ENCODE measurements at places on chromosomes 4 and X.

DNA sequence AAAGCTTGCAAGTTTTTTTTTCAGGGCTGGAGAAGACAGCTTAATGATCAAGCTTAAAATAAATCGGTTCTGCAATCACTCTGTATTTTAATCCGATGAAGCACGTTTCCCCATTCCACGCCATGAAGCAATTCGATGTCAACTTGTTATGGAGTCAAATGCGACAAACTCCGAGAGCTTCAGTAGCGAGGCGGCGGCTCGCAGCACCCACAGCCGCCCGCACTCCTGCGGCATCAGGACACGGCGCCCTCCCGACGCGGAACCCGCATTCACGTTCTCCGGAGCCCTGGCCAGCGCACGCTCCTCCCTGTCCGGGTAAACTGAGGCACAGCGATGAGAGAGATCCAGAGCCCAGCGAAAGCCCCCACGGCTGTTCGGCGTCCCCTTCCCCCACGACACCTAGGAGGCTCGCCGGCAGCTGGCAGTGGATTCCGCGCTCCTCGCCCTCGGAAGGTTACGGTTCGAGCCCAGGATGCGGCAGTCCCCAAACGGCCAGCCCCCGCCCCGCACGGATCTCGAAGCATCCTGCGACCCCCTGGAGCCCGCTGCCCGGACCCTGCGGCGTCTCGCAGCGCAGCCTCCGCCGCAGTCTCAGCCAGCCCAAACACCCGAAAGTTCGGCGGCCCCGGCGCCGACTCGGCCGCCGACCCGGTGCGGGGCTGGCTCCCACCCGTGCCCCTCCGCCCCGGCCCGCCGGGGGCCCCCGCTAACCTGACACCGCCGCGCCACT is 507 bp downstream of the MFAP3L start:
- no peak for DNase-seq

GRCh38 chr4:87121341-87122065 is 98.9 kb downstream of the KLHL8 start:
- no peak for DNase-seq

GRCh38 chr4:108337923-108338322 is 169.2 kb upstream of the LEF1 start:
- no peak for DNase-seq

- DNase-seq: no peak
Measured at GRCh38 chr4:109994415-109994827, 81.7 kb downstream of the EGF start.

GRCh38 chrX:22585831-22586230 is 313.1 kb downstream of the CBLL2 start:
- no peak for DNase-seq

DNA sequence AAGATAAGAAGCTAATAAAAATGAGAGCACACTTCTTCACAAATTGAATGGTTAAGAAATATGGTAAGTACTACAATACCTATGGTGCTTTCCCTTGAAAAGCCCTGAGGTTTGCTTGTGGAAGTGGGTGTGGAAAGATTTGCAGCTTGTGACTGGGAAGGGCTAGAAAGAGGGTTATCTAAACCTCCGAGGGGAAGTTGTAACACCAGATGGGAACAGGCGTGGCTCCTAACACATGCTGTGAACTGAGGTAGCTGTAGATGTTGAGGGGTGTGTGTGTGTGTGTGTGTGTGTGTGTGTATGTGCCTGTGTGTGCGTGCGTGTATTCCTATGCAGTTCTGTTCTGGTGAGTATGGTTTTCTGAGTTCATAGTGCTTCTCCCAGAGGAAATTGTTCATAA is 21.5 kb downstream of the FRMPD4 start:
- no peak for DNase-seq

GRCh38 chr4:65665771-65666523 is 4.3 kb downstream of the EPHA5 start:
- no peak for DNase-seq

- DNase-seq: no peak
Measured at GRCh38 chrX:46627062-46627461, 53.5 kb downstream of the CHST7 start.

GRCh38 chr4:181601103-181601502 is 642.1 kb upstream of the TENM3 start:
- no peak for DNase-seq

- no peak for DNase-seq
Measured at GRCh38 chr4:158033416-158034120, 139.3 kb downstream of the GASK1B start.

DNA sequence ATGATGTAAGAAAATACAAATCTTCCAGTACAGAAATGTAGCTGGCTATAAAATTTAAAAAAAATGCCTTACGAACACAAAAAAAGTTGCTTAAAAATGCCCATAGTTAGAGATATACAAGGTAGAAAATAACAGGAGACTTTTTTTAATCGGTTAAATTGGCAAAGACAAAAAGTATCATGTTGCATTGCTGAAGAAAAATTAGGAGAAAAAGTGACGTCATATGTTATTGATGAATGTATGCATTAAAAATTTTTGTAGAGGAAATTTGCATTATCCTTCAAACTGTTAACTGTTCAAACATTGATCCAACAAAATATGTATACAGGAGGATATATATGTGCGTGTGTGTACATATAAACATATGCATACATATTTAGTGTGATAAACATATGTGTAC is 1634.4 kb upstream of the PCDH7 start:
- DNase-seq: no peak

DNA sequence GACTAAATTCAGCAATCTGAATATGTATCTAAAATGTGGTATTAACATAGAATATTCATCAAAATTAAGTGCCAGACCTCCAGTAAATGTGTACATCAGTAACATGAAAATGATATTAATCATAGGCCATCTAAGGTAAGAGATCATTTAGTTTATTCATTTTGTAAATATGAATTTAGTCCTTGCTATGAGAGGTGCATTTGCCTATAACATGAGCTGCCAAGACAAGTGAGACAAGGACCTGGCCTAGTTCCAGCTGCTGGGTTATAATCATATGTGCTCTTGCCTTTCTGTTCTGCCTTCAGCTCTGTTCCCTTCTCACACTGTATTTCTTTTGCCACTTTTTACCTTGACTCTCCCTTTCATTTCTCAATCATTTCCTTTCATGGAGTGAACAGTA is 160.0 kb downstream of the STIM2 start:
- no peak for DNase-seq

GRCh38 chrX:41825796-41826195 is 97.6 kb downstream of the CASK start:
- no peak for DNase-seq

DNA sequence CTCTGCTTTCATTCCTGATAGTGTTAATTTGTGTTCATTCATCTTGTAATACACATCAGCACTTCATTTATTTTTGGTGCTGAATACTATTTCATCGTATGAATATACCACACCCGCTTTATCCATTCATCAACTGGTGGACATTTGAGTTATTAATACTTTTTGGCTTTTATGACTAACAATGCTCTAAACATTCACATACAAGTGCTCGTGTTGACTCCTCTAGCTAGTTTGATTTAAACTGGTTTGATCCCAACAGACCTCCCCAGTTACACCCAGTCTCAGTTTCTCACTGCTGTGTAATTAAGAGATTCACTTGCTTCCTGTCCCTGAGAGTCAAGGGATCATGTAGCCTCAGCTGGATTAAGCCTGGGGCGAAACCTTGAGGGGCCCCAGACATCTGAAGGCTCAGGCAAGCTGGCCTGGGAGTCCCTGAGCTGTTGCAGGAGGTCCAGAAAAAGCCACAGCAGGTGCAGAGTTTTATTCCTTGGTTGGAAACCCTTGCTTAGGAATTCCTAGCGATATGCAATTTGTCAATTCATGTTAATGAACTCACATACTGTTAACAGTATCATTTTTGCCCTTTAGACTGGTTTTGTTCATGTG is 52.8 kb upstream of the CLDN24 start:
- no peak for DNase-seq

DNA sequence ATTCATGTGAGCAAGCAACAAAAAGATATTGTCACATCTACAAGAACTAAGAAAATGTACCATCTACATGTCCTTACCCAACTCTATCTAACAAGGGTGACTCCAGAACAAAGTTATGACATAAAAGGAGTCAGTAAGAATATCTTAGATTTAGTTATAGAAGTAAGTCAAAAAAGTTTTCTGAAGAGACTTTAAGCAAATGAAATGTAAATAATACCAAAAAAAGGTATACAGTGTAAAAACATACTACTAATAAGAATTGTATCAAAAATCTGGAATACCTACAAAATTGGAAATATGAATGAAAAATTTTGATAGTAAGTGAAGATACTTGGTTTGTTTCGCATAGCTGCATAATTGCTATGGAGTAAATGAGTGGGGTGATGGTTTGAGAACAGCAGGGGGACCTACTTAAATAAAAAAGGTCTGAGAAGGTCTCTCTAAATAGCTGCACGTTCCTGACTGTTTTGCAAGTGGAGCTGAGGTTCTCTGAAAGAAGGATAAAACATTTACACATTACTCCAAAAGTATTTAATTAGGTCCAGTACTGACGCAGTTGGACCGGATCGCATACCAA is 51.0 kb upstream of the ENPP6 start:
- no peak for DNase-seq

DNA sequence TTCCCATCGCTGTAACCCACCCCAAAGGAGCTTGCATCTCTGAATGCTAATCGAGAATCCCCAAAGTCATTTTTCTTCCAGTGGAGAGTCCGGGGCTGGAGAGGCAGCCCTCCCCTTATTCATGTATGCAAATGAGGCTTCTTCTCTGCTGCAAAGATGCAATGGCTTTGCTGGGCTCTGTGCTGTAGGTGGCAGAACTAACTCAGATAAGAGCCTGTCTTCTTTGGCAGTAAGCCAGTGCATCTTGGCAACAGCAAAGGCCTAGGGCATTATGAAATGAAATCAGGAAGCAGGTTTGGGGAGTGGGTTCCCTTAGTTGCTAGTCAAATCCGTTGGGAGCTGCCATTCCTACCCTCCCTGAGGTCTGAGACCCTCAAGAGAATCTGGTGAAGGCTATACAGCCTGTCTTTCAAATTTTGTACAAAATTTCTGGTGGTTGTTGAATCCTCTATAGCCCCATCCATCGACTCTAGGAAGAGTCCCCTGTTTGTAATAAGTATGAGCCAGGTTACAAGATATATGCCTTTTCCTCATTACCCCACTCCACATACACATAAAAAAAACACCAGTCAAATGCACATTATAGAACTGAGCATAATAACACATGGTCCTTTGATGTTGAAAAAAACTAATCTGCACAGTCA is 290.6 kb upstream of the TAPT1 start:
- DNase-seq: no peak

DNA sequence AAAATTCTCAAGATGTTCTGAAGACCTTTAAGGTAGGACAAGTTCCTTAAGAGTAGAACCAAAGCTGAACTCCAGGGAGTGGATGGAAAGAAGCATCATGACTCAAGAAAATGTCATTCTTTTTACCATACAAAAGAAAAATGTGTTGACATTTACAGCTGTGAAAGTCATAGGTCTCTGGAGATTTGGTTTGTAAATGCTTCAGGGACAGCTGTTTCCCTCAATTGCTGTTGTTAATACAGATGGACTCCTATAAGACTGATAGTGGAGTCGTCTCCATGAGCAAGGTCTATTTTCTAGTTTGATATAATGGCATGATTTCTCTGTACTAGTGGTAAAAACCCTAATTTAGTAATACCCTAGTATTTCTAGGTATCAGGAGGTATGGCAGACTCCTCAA is 101.7 kb downstream of the PHOX2B start:
- no peak for DNase-seq

DNA sequence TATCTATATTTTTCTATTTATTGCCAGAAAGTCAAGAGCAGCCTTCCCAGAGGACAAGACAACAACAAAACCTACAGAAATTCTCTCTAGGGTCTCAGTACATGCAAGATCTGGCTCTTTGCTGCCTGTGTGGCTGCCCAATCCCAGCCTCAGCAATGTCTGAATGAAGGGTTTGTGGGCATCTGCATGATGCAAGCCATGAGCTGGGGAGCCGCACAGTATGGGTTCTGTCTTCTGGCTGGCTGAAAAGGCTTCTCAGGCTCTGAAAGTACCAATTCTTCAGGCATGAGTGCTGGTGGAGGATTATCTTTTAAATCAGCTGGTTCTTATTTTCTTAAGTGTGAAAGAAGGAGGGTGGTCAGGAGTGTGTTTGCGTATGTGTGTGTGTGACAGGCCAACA is 104.6 kb downstream of the PDGFRA start:
- DNase-seq: no peak

GRCh38 chrX:9352694-9353411 is 112.0 kb upstream of the TBL1X start:
- no peak for DNase-seq

DNA sequence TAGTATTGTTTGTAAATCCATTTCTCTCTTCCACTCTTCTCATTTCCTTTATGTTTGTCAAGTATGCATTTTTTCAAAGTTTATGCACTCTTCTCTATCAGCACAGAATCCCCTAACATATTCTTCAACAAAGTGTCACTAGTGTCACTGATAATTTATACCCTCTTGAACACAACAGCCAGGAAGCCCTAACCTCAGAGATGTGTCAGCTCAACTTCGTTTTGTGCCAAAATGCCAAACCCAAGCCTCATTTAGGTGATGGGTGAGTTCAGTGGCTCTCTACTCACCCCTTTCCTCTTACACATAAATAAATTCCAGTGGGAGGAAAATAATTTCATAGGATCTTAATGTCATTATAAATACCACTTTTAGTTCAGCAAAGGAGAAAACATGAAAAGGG is 22.4 kb upstream of the P2RY10 start:
- no peak for DNase-seq

DNA sequence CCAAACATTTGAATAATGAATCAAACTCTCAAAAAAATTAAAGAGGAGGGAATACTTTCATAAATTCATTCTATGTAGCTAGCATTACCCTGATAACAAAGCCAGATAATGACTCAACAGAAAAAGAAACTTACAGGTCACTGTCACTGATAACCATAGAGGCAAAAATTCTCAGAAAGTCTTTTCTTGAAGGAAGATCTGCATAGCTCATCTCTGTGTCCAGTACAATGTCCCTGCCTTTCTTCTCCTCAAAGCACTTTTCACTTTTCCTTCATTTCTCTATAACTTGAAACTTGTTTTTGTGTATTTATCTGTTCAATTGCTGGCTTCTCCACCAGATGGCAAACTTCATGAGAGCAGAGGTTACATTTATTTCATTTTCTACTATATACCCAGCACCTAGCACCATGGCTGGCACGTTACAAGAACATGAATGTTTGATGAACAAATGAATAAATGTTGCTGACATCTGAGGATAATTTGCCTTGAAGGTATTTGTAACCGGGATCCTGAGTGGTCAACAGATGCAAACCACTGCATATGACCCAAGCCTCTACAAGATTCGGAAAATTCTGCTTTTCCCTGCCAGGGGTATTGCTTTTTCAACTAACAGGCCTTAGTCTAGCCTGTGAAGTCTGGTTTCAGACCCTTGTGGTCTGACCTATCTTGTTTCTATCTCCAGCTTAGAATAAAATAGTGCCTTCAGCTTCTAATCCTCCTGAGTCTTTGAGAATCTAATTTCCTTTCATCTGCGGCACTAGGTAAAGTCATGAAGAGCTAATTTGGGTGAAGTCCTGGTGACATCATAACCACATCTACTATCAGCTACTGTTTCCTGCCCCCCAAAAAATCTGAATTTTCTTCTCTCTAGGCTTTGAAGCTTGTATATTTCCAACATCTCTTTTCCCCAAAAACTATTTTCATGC is 52.5 kb upstream of the ANTXR2 start:
- peak; percentile 32 for DNase-seq

- no peak for DNase-seq
Measured at GRCh38 chr4:186068581-186069348, at the start of gene TLR3. TLR3 (plus strand) TSS chr4:186069156; CDS start chr4:186076620, 7,464 bp downstream.

GRCh38 chr4:71239365-71239764 is 99.5 kb upstream of the SLC4A4 start:
- no peak for DNase-seq

GRCh38 chr4:129622566-129622965 is 526.6 kb downstream of the C4orf33 start:
- DNase-seq: no peak

Measured in thymus (tissue), 14 donors.